ENCODE measurements at places on chromosomes 16 and 17.

DNA sequence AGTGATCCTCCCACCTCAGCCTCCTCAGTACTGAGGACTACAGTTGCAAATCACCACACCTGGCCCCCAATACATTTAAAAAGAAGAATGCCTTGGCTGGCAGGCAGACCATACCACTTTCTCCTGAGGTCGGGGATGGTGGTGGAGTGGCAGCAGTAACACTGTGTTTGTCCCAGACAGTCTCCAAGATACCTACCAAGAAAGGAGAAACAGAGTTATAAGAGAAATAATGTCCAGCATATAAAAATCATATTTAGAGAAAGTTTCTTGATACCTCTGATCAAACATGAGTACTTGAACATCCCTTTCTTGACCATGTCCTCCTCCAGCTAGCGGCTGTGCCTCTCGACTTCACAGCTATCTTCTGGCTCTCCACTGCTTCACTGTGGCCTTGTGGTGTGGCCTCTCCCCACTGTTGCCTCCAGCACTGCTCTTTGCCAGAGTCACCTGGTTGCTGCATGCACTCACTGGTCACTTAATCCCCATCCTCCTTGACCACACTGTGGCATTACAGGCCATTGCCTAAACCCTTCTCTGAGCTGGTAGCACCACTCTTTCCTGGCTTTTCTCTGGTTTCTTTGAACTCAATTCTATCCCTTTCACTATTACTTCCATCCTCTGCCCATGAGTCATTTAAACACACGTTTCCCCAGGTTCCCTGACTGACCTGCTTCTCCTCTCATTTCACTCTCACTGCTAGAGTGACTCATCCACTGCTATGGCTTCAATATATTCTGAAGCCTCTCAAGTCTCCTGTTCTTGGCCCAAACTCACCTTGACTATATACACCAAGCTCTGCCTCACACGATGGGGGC, 45.2 kb downstream of the XPO6 start:
- DNase-seq = no peak

GRCh38 chr16:85091522-85091910, 20.8 kb downstream of the CIBAR2 start:
- DNase-seq = no peak

- no peak for DNase-seq
Observed at GRCh38 chr17:42124256-42124655, 1.7 kb downstream of the HSPB9 start.

GRCh38 chr17:28728364-28729200, at the start of gene NEK8:
Gene NEK8 (plus strand): TSS chr17:28728788. CDS start chr17:28728814, 26 bp downstream.
- no peak for DNase-seq

- DNase-seq = no peak
Observed at GRCh38 chr17:73142872-73143381, 21.9 kb upstream of the SSTR2 start.

DNA sequence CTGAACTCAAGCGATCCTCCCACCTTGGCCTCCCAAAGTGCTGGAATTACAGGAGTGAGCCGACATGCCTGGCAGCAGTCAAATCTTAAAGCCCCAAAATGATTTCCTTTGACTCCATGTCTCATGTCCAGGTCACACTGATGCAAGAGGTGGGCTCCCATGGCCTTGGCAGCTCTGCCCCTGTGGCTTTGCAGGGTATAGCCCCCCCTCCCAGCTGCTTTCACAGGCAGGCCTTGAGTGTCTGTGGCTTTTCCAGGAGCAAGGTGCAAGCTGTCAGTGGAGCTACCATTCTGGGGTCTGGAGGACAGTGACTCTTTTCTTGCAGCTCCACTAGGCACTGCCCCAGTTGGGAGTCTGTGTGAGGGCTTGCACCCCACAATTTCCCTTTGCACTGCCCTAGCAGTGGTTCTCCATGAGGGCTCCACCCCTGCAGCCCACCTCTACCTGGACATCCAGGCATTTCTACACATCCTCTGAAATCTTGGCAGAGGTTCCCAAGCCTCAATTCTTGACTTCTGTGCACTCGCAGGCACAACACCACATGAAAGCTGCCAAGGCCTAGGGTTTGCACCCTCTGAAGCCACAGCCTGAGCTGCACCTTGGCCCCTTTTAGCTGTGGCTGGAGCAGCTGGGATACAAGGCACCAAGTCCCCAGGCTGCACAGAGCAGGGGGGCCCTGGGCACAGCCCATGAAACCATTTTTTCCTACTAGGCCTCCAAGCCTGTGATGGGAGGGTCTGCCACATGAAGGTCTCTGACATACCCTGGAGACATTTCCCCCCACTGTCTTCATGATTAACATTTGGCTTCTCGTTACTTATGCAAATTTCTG, 79.3 kb upstream of the ARL4D start:
- DNase-seq = no peak

DNA sequence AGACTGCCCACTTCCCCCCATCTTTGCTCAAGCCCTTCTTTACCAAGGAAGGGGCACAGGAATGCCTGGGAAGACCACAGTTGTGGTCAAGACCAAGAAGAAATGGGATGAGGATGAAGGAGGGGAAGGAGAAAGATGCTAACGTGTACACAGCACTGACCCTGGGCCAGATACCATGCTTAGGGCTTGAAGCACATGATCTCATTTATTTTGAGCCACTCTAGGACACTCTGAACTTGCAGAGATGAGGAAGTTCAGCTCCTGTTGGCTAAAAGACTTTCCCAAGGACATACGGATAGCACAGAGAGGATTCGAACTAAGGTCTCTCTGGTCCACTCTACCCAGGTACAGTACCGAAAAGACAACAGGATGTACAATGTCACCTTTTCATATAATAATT, 42.6 kb downstream of the PIK3R5 start:
- DNase-seq = no peak

DNA sequence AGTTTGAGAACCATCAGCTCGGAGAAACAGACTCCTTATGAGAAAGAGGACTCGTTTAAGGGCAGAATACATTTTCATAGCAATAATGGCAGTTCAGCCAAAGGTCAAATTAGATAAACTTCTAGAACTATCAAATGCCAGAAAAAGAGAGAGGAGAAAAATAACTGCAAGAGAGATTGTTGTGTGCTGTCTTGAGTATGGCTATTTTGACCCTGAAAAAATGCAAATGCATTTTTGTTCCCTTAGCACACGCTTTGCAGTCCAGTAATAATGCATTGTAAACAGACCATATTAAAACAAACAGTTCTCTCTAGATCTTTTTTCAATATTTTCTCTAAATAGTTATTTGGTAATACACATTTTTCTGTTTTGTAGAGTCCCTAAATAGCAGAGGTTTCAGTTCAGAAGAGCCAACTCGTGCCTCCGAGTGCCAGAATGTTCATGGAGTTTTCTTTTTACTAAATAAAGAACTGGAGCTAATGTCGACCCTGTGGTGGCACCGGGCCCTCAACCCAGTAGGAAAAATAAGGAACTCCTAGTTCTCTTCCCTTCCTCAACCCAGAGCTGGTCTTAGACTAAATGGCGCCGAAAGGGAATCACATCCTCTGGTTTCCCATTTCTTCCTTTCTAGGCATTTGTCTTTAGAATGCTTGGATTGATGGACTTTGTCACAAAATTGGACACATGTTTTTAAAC, 298.0 kb downstream of the MAP2K4 start:
- DNase-seq = no peak

GRCh38 chr17:63279498-63280230, 166.4 kb downstream of the CYB561 start:
- no peak for DNase-seq

DNA sequence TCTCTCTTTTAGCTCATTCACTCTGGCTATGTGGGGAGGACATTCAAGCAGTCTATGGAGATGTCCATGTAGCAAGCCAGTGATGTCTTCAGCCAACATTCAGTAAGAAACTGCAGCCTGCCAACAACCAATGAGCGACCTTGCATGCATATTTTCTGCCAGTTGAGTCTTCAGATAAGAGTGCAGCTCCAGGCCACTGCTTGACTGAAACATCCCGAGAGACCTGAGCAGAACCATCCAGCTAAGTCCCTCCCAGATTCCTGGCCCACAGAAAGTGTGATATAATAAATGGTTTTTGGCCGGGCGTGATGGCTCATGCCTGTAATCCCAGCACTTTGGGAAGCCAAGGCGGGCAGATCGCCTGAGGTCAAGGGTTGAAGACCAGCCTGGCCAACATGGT, 10.5 kb upstream of the C17orf58 start:
- no peak for DNase-seq

All from HS-27A (cell line).